ENCODE measurements at places on chromosomes 4 and X.

- H3K27me3 ChIP-seq: peaks cover under 1% of the 10 kb centered on the region
- H3K4me3 ChIP-seq: no peak within 1 kb of the TSS
- H3K36me3 ChIP-seq: no peaks in the 10 kb centered on the region
- peaks cover 3% of the 10 kb centered on the region for H3K4me1 ChIP-seq
- no peak for DNase-seq
- no peak within 1 kb of the TSS for H3K27ac ChIP-seq
These were observed at the start of gene SLC4A4 for GRCh38 chr4:71338846-71339593. Gene SLC4A4, plus strand, starts transcription at chr4:71339020.

DNA sequence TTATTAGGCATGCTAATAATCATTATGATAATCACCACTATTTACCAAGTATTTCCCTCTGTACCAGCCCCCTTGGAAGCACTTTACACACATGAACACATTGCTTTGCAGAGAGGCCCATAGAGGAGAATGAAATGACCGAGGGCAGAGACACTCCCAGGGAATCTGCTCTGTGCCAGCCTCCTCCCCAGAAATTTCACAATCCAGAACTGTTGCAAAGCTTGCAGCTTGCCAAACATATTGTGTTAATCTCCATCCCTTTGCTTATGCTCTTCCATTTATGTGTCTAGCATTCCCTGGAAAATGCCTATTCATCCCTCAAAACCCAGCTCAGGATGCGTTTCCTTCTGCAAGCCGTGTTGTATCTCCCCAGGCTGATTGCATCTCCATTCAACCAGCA, 37.8 kb downstream of the CYTL1 start:
- no peaks in the 10 kb centered on the region for H3K27me3 ChIP-seq
- no peak overlapping the region for H3K27ac ChIP-seq
- no peak for DNase-seq
- H3K4me1 ChIP-seq: no peaks in the 10 kb centered on the region

DNA sequence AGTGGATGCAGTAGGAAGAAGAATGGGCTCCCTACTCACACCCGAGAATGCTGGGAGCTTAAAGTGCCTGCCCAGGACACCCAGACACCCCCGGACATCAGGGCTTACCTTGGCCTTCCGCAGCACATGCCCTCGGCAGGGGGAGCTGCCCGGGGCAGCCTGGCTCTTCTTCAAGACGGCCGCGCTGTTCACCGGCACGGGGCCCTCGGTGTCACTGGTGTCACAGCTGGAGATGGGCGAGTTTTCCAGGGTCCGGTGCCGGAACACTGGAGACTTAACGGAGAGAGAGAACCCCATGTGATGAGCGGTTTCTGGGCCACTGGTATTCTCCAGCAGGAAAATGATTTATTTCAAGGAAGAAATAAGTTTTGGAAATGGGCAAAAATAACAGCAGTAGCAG, 170.9 kb downstream of the AFAP1 start:
- H3K27me3 ChIP-seq: no peaks in the 10 kb centered on the region
- H3K4me3 ChIP-seq: no peak overlapping the region
- no peak for DNase-seq
- no peak overlapping the region for H3K27ac ChIP-seq
- peaks cover 30% of the 10 kb centered on the region for H3K36me3 ChIP-seq
- H3K4me1 ChIP-seq: peaks cover 29% of the 10 kb centered on the region

GRCh38 chrX:72245461-72246089, 6.7 kb upstream of the ERCC6L start:
- H3K4me3 ChIP-seq: no peak overlapping the region
- no peaks in the 10 kb centered on the region for H3K4me1 ChIP-seq
- no peaks in the 10 kb centered on the region for H3K36me3 ChIP-seq

- no peak for DNase-seq
- H3K4me3 ChIP-seq: no peak overlapping the region
- H3K36me3 ChIP-seq: no peaks in the 10 kb centered on the region
- H3K4me1 ChIP-seq: no peaks in the 10 kb centered on the region
These were observed 59.4 kb upstream of the H2AZ1 start for GRCh38 chr4:100009490-100009889.

DNA sequence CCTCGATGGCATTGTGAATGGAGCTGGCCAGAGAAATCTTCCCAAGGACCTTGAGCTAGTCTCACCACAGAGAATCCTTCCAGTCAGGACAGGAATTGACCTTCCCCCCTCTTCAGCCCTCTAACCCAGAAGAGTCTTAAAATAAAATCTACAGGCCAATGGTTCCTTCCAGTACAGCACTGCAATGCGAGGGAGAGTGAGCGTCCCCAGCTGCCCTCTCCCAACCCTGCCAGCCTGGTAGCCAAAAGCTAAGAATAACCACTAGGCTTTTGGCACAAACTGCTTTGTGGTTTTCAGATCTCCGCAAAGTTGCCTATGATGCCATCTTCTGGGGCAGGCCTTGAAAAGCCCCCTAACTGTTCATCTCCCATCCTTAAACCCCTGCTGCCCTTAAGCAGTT, 175.1 kb downstream of the AR start:
- no peak overlapping the region for H3K27ac ChIP-seq
- no peaks in the 10 kb centered on the region for H3K36me3 ChIP-seq
- H3K4me1 ChIP-seq: no peaks in the 10 kb centered on the region
- no peak overlapping the region for H3K4me3 ChIP-seq
- no peaks in the 10 kb centered on the region for H3K27me3 ChIP-seq

- no peak for DNase-seq
- no peak overlapping the region for H3K27ac ChIP-seq
- H3K4me3 ChIP-seq: no peak overlapping the region
- no peaks in the 10 kb centered on the region for H3K36me3 ChIP-seq
These were observed 39.0 kb downstream of the CCDC158 start for GRCh38 chr4:76381986-76382385.

GRCh38 chr4:181661090-181661489, 582.1 kb upstream of the TENM3 start:
- no peaks in the 10 kb centered on the region for H3K36me3 ChIP-seq
- H3K4me1 ChIP-seq: no peaks in the 10 kb centered on the region
- no peaks in the 10 kb centered on the region for H3K27me3 ChIP-seq
- H3K4me3 ChIP-seq: no peak overlapping the region

DNA sequence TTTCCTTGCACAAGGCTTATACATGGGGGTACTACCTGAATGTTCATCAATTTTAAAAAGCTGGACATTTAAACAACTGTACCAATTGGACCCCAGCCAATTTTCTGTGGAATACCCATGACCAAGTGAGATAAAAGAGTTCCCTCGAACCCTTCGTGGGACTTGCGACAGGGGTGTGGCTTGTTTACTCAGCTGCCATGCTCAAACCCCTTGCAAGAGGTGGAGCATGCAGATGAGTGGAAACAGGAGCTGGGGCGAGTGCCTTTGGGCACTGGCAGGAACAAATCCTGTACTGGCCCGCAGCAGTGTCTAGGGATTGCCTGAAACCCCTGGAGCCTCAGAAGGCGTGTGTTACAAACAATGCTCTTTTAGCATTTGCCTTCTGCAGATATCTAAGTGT, 144.2 kb downstream of the PDHA2 start:
- no peaks in the 10 kb centered on the region for H3K27me3 ChIP-seq
- no peaks in the 10 kb centered on the region for H3K36me3 ChIP-seq
- no peak overlapping the region for H3K4me3 ChIP-seq
- H3K27ac ChIP-seq: no peak overlapping the region
- H3K4me1 ChIP-seq: no peaks in the 10 kb centered on the region
- no peak for DNase-seq

DNA sequence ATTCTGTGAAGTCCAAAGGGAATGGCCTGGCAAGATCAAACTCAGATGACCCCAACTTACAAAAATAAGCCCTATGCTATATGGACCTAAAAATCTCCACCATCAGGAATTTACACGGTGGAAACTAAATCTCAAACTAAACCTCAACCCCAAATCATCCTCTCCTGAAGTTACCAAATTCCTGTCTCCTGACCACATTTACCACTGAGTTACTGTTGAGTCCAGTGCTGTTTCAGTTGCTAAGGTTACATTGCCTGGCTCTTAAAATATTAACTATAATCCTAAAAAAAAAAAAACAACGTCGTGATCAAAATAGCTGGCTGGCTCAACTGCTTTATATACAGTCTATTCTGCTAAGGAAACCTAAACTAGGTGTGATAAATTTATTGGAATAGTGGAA, 315.2 kb upstream of the SLIT2 start:
- no peak overlapping the region for H3K27ac ChIP-seq
- no peaks in the 10 kb centered on the region for H3K36me3 ChIP-seq
- no peak for DNase-seq
- no peaks in the 10 kb centered on the region for H3K27me3 ChIP-seq
- H3K4me3 ChIP-seq: no peak overlapping the region

- no peaks in the 10 kb centered on the region for H3K36me3 ChIP-seq
- H3K27ac ChIP-seq: no peak overlapping the region
- no peak for DNase-seq
- H3K4me1 ChIP-seq: no peaks in the 10 kb centered on the region
- H3K27me3 ChIP-seq: no peaks in the 10 kb centered on the region
These were observed 1089.8 kb downstream of the FAT4 start for GRCh38 chr4:126404549-126404948.

DNA sequence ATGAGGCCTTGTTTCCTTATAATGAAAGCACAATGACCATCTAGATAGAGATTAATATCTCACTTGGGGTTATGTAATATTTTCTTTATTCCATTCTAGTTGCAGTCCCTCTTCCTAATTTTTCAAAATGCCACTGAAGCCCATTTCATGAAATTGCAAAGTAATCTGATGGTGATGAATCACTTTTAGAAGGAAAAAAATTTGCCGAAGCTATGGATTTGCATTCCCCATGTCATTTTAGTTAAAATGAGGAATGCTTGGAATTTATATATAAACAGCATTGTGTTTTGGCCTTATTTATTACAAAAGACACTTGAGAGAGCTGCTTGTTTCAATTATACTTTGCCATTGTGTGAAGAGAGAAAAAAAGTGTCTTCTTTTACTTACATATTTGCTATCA, 241.7 kb upstream of the TEX13A start:
- H3K27ac ChIP-seq: no peak overlapping the region
- no peaks in the 10 kb centered on the region for H3K4me1 ChIP-seq
- no peak for DNase-seq
- no peak overlapping the region for H3K4me3 ChIP-seq
- no peaks in the 10 kb centered on the region for H3K36me3 ChIP-seq

DNA sequence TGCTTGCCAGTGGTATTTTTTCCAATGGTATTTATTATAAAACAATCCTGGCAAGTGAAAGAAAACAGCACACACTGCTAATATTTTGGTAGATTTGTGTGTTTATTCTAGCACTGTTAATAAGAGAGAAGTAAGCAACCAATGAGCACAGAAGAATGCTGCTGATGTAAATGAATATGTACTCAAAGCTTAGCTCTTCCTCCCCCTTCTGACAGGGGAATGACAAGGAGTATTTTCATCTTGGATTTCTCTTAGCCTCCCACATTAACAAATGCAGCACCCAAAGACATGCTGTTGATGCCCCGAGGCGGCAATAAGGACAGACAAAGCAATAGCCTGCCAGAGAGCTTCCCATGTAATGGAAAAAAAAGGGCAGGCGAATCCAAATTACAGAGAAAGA, 18.6 kb downstream of the ARHGAP6 start:
- DNase-seq: no peak
- H3K27me3 ChIP-seq: peaks cover 7% of the 10 kb centered on the region
- no peak overlapping the region for H3K4me3 ChIP-seq
- no peak overlapping the region for H3K27ac ChIP-seq
- no peaks in the 10 kb centered on the region for H3K36me3 ChIP-seq
- H3K4me1 ChIP-seq: no peaks in the 10 kb centered on the region

- H3K36me3 ChIP-seq: no peaks in the 10 kb centered on the region
- no peaks in the 10 kb centered on the region for H3K27me3 ChIP-seq
- no peaks in the 10 kb centered on the region for H3K4me1 ChIP-seq
- no peak overlapping the region for H3K4me3 ChIP-seq
These were observed 187.7 kb upstream of the NUDT10 start for GRCh38 chrX:51144828-51145442.

- H3K4me3 ChIP-seq: no peak overlapping the region
- H3K4me1 ChIP-seq: peaks cover 8% of the 10 kb centered on the region
- H3K27ac ChIP-seq: no peak overlapping the region
- no peak for DNase-seq
- no peaks in the 10 kb centered on the region for H3K27me3 ChIP-seq
- no peaks in the 10 kb centered on the region for H3K36me3 ChIP-seq
These were observed 61.1 kb upstream of the ARSJ start for GRCh38 chr4:114040319-114041116.

DNA sequence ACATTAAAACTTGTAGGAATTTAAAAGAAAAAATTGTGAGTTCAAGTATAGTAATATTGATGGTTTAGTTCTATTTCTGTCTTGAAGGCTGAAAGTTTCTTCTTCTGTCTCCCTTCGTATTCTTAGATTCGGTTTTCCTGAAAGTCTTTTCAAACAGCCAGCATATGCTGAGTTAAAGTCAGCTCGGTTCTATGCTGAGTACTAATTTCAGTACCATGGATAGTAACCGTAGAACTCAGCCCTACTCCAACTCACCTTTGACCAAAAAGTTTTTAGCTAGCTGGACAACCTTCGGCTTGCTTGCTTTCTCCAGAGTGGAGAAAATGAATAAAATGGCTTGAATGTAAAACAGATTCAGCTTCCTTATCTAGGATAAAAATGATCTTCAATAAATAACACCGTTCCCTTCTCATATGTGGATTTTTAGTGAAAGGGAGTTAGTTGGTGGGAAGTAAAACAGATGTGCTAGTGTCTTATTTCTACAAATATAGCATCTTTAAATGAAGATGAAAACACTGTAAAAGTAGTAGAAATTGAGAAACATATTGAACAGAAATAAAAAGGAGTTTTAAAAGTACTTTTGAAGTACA, 5.2 kb downstream of the POU4F2 start:
- no peak for DNase-seq
- H3K27me3 ChIP-seq: peaks cover 75% of the 10 kb centered on the region
- H3K4me1 ChIP-seq: no peaks in the 10 kb centered on the region
- H3K4me3 ChIP-seq: no peak overlapping the region

DNA sequence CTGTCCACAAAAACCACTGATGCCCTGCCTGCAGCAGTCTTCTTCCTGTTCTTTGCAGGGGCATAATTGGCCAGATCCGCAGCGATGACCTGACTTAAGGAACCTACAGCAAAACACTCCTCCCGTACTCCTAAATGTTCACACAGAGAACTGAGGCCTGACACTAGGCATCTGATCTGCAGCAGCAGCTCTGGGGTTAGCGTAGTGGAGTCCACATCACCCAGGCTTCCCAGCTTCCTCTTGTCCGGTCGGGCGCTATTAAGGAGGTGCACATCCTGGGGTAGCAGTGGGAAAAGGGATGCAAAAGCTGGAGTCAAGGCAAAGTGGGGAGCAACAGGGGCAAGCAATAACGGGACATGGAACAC, 758 bp downstream of the SCFD2 start:
- peak overlapping the region; percentile 98 for H3K27ac ChIP-seq
- peak overlapping the region; percentile 96 for H3K4me3 ChIP-seq
- DNase-seq: peak; percentile 27

DNA sequence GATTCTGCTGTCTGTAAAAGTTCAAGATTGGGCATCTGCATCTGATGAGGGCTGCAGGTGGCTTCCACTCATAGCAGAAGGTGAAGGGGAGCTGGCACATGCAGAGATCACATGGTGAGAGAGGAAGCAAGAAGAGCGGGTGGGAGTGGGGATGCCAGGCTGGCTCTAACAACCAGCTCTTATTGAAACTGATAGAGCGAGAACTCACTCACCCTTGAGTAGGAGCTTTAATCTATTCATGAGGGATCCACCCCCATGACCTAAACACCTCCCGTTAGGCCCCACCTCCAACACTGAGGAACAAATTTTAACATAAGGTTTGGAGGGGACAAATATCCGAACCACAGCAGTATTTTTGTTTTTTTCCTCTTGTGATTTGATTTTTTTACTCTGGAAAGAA, 45.8 kb downstream of the PHOX2B start:
- H3K36me3 ChIP-seq: no peaks in the 10 kb centered on the region
- DNase-seq: no peak
- H3K27me3 ChIP-seq: no peaks in the 10 kb centered on the region
- H3K27ac ChIP-seq: no peak overlapping the region
- H3K4me1 ChIP-seq: no peaks in the 10 kb centered on the region
- H3K4me3 ChIP-seq: no peak overlapping the region

Measured in activated naive CD4-positive, alpha-beta T cell treated with anti-CD3 and anti-CD28 coated beads, Interleukin-2, amount 10 ng/mL, durations not matched to agents 7 days and 5 days (primary cell).